ENCODE measurements at places on chromosomes 1 and 21.

DNA sequence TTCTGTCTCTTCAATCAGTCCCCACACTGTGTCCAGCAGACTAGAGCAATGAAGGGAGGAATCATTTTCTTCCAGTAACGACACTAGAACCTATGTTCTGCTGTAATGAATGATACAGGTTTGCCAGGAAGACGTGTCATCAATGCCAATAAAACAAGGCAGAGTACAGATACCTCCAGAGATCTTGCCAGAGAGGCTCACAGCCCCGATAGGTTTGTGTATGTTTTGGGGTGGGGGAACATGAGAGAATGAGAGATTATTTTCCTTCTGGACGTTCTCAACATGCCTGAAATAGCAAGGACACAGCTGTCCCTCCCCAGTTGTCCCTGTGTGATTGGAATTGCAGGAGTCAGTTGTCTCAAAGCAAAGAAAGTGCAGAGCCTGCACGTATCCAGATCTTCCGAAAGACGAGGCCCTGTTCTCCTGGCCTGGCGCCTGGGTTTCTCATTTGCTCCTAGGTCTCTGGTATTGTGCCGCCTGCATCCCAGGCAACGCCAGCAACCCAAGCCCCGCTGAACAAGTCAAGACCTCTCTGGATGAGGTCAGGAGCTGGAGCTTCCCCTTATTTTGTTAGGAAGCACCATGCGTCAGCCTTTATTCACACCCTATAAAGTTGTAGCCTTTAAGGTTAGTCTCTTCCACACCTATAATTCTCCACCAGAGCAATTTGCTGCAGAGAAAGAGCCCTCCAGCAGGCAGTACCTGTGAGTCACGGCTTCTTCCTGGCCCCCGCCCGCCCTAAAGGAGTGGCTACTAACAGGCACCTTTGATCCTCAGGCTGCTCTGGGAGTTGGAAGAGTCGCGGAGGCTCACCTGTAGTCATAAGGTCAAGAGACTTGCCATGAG, 130.5 kb downstream of the TOMM20 start:
- no peak for DNase-seq

- no peak for DNase-seq
Observed at GRCh38 chr1:78038491-78038939, 7.3 kb upstream of the GIPC2 start.

GRCh38 chr1:27503033-27503432, 13.1 kb upstream of the WASF2 start:
- no peak for DNase-seq

- no peak for DNase-seq
Observed at GRCh38 chr21:45993210-45994085, 11.9 kb downstream of the COL6A1 start.

GRCh38 chr1:23977187-23977853, 2.8 kb downstream of the SRSF10 start:
- DNase-seq, result no peak

DNA sequence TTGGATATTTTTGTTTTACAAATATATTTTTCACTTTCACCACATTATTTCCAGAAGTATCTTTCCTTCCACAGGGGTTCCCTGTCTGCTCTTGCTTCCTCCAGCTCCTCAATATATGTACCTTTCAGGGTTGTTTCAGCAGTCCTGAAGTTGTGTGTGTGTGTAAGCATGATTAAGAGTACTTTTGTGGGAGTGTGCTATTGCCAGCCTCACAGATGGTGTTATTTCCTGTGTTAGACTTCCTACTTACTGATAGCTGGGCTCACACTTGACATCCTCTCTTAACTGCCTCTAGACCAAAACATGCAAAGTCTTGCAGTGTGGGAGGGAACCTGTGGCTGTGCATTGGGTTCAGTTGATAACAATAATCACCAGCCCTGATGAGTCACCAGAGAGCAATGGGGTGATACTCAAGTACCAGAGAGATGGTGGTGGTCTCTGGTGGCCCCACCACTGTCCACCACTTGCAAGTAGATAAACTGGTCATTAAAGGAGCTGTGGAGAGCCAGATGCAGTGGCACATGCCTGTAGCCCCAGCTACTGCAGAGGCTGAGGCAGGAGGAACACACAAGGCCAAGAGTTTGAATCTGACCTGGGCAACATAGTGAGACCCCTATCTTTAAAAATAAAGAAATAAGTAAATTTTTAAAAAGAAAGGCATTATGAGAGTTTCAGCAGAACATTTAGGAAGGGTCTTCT, 126.7 kb downstream of the NR5A2 start:
- peak; percentile 76 for DNase-seq

GRCh38 chr1:195326325-195326724, 1281.9 kb downstream of the KCNT2 start:
- no peak for DNase-seq

Data from CD4-positive, alpha-beta T cell treated with Interleukin-2 at 100 ng/mL for 4 hours (primary cell).